ENCODE measurements at places on chromosomes 2 and 18.

- no peak for DNase-seq
Observed at GRCh38 chr2:173998386-173998785, 33.2 kb upstream of the SP3 start.

- DNase-seq, result peak; percentile 92
Observed at GRCh38 chr18:22282311-22283115, 113.1 kb downstream of the GATA6 start.

DNA sequence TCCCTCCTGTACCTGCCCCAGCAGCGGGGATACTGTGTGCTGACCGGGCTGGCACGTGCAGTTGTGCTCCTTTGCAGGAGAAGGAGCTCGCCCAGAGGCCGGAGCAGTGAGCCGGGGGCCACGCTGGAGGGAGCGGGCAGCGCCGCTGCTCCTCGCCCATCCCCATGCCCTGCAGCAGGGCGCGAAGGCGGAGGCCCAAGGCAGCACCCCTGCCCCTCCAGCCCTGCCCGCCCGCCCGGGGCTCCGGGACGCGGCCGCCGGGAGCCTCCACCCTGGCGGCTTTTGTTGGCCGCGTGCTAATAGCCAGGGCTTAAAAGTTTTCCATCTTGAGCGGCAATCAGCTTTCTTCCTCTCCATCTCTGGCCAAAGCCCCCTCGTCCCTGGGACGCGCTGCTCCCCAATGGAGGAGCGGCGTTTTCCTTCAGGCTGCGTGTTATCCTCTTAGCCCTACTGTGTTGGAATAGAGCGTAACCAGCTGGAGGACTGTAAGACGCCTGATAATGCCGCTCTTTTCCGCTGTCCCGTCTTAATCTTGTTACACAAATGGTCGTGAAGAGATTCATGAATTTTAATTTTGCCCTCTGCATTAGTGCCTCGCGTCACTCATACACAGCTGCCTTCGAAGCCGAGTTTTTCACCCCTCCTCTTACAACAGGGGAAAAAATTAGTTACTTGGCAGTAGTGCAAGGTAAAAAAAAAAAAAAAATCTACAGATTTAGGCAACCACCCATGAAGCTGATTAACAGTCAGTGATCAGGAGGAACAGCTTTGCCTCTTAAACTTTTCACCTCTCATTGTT, 172.9 kb upstream of the SIX3 start:
- DNase-seq, result no peak

DNA sequence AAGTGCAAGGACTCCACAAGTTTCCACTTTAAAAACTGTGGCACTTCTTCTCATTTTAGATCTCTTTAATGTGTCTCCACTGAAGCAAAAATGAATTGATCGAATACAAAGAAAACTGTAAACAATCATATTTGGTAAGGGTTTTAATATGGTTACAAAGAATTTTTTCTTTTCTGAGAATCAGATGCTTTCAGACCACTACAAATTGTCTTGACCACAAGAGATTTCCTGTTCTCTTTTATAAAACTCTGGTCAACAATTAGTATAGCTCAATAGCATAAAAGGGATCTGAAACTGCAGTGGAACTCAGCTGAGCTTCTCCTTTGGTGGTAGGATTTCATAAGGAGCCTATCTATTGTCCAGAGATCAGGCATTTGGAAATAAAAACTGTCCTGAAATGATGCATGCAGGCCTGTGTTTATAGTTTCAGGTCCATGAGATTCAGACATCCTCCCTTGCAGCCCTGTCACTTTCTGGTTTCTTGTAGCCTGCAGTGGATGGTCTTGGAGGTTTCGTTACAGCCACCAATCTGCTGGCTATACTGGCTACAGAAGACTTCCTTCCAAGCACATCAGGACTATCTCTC, 120.0 kb downstream of the DOCK10 start:
- peak; percentile 40 for DNase-seq

GRCh38 chr18:76486574-76486973, 8.5 kb downstream of the ZNF516 start:
- DNase-seq, result no peak

DNA sequence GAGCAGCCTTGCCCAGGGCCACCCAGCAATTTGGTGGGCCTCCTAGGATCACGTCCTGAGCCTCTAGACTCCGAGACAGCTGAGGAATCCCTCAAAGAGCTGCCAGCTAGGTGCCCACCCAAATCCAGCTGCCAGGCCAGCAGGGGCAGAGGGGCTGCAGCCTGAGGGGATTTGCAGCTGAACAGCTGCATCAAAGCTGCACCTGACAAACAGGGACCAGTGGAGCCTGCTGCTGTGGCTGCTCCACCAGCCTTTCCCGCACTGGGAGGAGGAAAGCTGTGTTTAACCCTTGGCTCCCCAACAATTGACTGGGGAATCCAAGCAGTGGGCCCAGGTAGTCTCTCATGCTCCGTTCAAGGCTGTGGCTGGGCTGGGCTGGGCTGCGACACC, 8.2 kb downstream of the ADRA2B start:
- DNase-seq, result no peak

- DNase-seq, result peak; percentile 45
Observed at GRCh38 chr2:62292190-62292589, 96.3 kb downstream of the B3GNT2 start.

DNA sequence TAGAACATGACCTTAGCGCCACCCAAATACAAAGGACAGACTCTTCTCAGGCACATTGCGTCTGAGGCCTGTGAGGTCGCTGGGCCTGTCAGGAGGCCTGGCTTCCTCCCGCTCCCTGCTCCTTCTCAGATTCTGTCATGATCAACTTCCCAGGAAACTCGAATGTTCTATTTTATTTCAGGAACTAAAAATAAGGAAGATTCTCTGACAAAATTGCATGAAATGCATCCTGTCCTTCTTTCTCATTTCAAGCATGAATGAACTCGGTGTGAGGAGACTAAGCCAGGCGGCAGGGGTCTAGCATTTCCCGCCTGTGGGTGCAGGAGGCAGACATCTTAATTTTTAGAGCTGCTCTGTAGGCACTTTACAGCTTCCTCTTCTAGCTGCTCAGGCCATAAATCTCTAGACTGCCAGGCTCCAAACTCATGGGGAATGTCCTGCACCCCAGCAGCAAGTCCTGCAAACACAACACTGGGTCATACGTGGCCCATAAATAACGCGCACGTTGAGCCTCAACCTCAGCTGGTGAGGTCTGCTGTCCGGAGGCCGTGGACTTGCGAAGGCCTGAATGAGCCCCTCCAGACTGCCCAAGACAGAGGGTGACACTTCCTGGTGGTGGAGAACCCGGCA, 109.7 kb upstream of the ZNF236 start:
- DNase-seq, result no peak

- DNase-seq, result no peak
Observed at GRCh38 chr2:201349601-201350000, 7.5 kb downstream of the FLACC1 start.

- peak; percentile 2 for DNase-seq
Observed at GRCh38 chr18:61335684-61336555, 2.7 kb downstream of the CDH20 start.

Measured in amniotic epithelial cell (primary cell).